C1 segment of cervical spinal cord (tissue), 14 donors: ENCODE measurements at places on chromosomes 4 and X.
A peak's percentile ranks its signal among the peaks of the same experiment; 100 is the strongest.

DNA sequence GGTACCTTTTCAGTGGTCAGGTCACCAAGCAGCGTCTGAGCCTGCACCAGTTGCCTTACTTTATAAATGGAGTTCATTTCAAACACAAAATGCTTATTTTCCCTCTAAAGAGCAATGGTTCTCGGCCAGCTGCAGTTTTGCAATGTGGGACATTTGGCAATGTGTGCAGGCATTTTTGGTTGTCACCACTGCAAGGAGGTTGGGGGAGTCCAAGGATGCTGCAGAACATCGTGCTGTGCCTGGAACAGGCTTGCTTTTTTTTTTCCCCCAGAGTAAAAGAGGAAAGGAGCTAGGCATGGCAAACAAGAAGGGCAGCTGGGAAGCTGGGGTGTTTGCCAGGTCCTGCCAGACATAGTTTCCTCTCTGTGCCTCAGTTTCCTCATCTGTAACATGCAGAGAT is 115.6 kb downstream of the GPR143 start:
- peak; percentile 22 for DNase-seq

GRCh38 chrX:1598876-1599790 is 7.7 kb downstream of the AKAP17A start:
- DNase-seq: no peak

- DNase-seq: no peak
These were observed 35.5 kb downstream of the SLIT2 start for GRCh38 chr4:20287246-20287645.

DNA sequence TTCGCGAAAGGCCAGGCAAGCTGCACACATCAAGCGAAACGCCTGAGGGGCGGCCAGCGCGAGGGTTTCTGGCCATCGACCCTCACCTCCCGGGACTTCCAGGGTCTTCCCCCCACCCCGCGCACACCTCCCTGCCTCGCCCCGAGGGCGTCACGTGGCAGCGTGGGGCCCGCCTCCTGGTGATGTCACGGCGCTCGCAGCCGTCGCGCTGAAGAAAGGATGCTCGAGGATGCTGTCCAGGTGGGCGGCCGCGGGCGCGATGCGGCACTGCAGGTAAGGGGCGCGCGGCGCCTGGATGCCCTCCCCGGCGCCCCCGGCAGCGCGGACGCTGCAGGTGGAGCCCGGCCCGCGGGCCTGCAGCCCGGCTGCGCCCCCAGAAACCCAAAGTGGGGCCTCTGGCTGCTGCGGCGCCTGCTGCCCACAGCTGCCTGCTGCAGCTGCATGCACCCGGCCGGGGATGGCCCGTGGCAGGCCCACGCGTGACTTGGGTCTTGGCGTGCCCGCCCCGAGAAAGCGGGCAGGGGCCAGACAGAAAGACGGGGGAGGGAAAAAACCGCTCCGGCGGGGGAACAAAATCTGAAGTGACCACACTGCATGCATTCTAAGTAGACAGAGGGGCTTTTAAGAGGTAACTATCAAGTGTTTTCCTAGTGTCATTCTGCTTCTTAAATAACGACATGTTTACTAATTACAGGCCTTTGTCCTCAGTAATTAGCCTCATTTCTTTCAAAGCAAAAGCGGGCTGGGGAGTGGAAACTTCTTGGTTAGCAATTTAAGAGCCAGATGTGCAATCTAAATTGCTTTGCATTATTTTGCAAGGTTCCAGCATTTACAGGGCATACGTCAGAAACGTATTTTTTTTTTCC is 1.7 kb downstream of the CLCN4 start:
- peak; percentile 19 for DNase-seq

- DNase-seq: no peak
These were observed 96.7 kb downstream of the AREG start for GRCh38 chr4:74541667-74542066.

- no peak for DNase-seq
These were observed 81.6 kb downstream of the GATB start for GRCh38 chr4:151679231-151679630.

DNA sequence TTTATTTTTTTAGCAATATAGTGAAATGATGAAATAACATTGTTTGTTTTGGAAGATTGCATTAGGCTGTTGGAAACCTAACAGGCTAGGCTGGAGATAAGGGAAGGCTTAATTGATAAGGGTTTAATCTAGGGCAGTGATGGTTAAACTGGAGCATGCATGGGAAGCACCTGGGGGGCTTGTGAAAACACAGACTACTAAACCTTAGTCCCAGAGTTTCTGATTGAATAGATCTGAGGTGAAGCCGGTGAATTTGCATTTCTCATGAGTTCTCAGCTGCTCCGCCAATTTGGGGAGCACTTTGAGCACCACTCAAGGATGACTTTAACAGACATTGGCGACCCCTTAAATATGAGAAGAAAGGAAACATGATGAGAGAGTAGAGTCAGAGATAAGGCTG is 11.5 kb downstream of the STK26 start:
- no peak for DNase-seq

- DNase-seq: no peak
These were observed 44.3 kb upstream of the HCCS start for GRCh38 chrX:11066812-11067211.

- DNase-seq: no peak
These were observed 215.5 kb downstream of the GPAT3 start for GRCh38 chr4:83751336-83751949.

GRCh38 chrX:6149060-6149872 is 79.4 kb downstream of the NLGN4X start:
- DNase-seq: no peak

DNA sequence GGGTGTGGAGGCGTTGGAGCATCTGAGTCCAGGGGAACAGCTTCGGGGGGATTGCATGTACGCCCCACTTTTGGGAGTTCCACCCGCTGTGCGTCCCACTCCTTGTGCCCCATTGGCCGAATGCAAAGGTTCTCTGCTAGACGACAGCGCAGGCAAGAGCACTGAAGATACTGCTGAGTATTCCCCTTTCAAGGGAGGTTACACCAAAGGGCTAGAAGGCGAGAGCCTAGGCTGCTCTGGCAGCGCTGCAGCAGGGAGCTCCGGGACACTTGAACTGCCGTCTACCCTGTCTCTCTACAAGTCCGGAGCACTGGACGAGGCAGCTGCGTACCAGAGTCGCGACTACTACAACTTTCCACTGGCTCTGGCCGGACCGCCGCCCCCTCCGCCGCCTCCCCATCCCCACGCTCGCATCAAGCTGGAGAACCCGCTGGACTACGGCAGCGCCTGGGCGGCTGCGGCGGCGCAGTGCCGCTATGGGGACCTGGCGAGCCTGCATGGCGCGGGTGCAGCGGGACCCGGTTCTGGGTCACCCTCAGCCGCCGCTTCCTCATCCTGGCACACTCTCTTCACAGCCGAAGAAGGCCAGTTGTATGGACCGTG is 2.2 kb downstream of the AR start:
- no peak for DNase-seq

DNA sequence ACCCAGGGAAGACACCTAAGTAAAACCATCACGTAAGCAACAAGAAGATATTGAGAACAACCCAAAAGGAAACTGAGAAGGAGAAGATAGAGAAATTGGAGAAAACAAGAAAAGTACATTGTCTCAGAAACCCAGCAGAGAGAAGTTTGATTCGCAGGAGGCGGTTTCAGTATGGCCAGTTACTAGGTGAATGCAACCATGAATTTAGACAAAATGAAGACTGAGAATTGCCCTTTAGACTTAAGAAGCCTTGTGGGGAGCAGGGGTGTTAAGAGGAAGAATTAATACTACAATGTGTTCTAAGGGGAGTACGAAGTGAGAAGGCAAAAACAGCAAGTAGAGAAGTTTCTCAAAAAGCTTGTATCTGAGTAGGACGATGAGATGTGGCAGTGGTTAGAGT is 229.3 kb upstream of the NEIL3 start:
- DNase-seq: no peak

- DNase-seq: no peak
These were observed 642.1 kb downstream of the CCSER1 start for GRCh38 chr4:90769251-90769650.

GRCh38 chr4:102614801-102615200 is 113.6 kb downstream of the NFKB1 start:
- no peak for DNase-seq

DNA sequence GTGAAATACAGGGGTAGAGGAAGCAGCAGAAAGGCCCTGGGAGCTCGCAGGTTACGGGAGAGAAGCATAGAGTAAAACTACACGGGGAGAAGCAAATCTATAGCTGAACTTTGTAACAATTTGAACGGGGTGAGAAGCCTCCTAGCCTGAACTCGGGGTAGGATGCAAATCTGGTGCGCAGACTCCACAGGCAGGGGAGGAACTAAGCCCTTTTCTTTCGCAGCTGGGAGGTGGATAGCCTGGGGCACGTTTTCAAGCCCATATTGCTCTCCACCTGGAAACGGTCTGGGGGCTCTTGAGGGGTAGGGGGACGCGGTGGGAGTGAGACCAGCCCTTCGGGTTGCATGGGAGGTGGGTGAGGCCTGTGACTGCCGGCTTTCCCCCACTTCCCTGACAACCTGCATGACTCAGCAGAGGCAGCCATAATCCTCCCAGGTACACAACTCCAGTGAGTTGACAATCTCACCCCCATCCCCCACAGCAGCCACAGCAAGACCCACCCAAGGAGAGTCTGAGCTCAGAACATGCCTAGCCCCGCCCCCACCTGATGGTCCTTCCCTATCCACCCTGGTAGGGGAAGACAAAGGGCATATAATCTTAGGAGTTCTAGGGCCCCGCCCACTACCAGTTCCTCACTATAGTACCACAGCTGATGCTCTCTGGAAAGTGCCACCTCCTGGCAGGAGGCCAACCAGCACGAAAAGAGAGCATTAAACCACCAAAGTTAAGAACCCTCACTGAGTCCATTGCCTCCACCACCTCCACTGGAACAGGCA is 29.9 kb downstream of the SOWAHB start:
- DNase-seq: no peak

DNA sequence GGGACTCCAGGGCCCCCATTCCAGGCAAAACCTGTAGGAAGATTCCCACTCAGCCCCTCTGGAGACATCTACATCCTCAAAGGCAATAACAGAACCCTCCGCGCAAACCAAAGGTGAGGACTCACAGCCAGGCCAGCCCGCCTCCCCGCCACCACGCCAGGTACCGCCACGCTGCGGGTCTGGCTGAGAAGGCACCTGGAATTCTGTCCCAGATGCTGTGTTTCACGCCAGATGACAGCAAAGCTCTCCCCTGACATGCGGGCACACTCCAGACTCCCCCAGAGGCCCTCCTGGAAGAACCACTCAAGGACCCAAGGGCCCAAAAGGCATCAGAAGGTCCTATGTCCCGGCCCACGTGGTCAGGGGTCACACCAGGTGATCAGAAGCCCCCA is 59.6 kb downstream of the FAM53A start:
- DNase-seq: no peak

- no peak for DNase-seq
These were observed 52.0 kb upstream of the GLRB start for GRCh38 chr4:157023941-157024340.

DNA sequence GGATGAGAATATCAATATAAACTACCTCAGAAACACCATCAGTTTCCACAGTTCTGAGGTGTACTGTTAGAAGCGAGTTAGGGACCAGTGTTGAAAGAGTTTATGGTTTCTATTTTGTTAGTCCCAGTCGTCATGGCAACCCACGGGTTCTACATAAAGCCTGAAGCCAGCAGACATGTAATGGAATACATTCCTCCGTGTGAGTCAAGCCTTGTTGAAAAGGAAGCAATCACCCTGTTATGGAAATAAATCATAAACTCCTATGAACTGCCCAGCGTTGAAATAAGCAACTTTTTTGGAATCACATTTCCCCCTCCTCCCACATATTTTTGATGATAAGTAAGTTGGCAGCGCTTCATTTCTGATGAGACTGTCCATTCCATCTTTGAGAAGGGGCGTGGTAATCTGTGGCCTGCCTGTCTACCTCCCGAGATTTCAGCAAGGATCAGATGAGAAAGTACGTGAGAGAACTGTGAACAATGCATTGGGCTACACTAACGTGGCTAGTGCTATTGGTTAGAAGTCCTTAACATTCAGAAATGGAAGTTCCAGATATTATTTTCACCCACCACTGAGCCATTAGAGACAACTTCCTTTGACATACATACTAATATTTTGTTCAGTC is 40.4 kb upstream of the PDHA1 start:
- DNase-seq: no peak

DNA sequence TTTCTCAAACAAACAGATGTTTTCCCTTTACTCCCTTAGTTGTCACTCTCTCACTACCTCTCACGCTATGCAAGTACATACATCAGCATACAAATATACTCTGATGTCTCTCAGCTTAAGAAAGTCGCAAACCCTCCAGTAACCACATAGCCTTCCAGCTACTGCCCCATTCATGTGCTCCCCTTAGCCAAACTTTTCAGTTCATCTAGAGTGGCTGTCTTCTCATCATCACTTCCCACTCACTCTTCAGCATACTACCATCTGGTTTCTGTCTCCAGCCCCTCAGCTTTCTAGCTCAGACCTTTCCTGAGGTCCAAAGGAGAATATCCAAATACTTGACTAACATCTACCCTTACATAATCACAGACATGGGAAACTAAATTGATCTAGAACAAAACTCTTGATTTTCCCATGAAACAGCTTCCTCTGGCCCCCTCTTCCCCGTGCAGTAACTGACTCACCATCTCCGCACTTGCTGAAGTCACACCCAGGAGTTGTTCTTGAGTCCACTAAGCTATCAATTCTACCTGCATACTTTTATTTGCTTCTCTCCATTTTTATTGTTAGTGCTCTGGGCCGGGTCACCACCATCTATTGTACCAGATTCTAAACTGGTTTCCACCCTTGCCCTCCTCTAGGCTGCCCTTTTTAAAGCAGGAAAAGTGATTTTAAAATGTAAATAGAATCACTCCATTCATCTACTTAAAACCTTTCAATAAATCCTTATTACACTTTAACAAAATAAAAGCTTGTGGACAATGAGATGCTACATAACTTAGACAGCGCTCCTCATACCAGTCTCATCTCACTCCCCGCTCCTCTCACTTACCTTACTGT is 57.2 kb downstream of the CASP6 start:
- no peak for DNase-seq

DNA sequence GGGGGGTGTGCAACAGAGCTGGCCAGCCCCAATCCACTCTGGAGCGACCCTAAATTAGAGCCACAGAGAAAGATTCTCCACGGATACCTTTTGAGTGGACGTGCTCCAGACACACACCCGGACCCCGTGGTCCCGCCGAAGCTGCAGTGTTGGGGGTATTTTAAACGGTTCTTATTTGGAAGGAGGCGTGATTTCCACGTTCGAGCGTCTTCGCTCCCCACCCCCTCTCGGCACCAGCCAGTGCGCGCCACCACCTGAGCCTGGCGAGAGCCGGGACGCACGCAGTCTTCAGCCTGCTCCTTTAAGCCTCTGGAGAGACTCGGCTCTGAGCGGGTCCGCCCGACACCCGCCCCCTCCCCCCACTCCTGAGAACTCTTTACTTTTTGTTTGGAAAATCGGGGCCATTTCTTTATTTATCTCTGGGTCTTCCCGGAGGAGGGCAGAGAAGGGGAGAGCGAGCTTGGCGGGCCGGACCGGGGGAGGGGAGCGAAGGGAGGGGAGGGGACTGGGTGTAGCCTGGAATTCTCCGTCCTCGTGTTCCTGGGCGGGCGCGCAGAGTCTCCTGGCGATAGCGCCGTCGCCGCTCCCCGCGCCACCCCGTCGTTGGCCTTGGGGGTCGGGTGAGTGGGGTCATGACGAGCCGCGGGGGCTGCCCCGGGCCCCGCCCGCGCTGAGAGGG is 668 bp upstream of the PTCHD1 start:
- DNase-seq: no peak
